ENCODE measurements at places on chromosomes 2 and 18.

- peak; percentile 94 for DNase-seq
These were observed 66.3 kb upstream of the NABP1 start for GRCh38 chr2:191611614-191612013.

- no peak for DNase-seq
These were observed 13.7 kb upstream of the OTOF start for GRCh38 chr2:26491563-26492167.

DNA sequence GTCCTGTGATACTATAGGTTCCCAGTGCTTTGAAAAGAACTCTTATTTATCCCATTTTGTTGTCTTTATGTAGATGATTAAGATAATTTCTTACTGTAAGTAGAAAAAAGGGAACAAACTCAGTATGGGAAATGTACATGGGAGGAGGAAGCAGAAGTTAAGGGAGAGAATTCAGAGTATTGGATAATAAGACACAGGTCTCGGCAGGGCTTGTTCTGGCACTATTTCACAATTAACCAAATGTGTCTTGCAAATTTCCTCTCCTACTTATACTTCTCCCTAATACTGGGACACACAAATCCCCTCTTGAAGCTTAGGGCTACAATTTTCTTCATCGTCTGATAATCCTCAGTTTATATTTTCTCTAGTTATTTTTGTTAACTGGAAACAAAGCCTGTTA is 744.0 kb downstream of the ADCYAP1 start:
- DNase-seq: peak; percentile 86

GRCh38 chr18:75802681-75803080 is 375.2 kb upstream of the SMIM21 start:
- DNase-seq: no peak

- DNase-seq: no peak
These were observed 4.0 kb downstream of the HES6 start for GRCh38 chr2:238235856-238236255.

GRCh38 chr2:232238108-232238507 is 140.4 kb upstream of the ALPP start:
- no peak for DNase-seq

- DNase-seq: peak; percentile 20
These were observed 24.2 kb upstream of the CXXC1 start for GRCh38 chr18:50311650-50312049.

DNA sequence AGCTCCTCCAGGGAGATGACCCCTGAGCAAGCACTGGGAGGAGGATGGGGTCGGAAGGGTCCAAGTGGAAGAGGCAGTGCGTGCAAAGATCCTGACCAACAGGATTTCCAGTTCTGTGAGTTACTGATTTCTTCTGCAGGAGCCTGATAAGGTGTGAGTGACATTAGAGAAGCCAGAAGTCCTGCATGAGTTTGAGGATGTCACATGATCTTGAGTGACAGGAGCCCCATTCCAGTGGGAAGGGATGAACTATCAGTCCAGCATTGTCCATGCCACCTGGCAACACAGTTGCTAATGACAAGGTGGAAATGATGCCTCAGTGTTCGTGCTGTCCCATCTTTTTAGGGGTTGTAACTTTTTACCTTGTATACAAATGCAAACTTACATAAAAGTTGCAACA is 285.1 kb upstream of the HDAC4 start:
- no peak for DNase-seq

- DNase-seq: no peak
These were observed 393.1 kb upstream of the LYPD1 start for GRCh38 chr2:133062931-133063665.
